ENCODE measurements at places on chromosomes 6 and 20.

DNA sequence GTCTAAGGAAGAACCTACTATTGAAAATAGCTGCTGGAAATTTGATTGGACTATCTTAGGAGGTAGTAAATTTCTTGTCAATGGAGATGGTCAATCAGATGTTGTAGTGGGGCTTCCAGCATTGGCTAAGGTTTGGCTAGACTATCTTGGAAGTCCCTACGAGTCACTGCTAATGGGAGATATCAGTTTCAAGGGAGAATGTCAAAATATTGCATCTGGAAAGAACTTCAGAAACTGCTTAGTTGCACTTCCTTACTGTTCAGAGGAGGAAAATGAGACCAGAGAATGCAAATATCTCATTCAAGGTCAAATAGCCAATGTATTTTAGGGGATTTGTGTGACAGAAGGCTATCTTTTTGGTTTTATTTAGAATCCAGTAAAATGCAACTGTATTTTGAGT lies 53.5 kb upstream of the CCN2 start:
- DNase-seq: no peak

DNA sequence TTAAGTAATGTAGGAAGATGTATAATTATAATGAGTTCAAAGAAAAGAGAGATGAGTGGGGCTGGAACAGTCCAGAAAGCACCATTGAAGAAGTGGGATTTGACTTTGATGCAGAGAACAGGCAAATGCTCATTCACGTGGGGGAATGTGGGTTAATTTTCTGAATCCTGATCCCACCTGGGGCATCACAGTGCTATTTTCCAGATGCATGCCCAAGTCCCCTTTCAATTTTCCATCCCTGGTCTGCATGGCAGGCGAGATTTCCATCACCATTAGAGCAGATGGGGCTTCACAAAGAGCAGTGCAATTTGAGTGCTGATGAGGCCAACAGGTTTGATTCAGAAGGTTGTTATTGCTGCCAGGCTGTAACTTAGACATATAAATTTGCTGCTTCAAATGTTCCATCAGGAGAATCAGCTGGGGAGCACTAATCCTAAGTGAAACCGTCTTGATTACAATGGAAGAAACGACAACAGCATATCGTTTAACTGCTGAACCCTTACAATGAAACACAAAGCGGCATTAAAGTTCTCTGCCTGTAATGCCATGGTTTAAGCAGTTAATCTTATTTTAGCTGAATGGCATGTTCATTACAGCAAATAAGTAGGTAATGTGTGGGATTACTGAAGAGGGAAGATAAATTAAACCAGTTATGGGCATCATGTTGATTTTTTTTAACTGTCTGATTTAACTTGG lies 45.2 kb downstream of the OSTM1 start:
- DNase-seq: no peak

DNA sequence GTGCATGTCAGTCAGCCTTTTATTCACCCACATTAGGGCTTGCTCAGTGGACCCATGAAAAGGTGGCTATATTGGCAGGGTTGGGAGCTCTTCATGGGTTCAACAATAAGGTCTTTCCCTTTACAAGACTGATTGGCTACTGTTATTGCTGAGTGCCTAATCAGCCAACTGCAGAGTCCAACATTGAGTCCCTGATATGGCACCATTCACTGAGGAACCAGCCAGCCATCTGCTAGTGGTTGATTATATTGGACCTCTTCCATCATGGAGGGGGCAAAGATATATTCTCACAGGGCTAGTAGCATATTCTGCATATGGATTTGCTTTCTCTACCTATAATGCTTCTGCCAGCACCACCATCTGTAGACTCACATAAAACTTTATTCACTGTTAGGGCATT lies 69.9 kb downstream of the CDKAL1 start:
- DNase-seq: no peak

DNA sequence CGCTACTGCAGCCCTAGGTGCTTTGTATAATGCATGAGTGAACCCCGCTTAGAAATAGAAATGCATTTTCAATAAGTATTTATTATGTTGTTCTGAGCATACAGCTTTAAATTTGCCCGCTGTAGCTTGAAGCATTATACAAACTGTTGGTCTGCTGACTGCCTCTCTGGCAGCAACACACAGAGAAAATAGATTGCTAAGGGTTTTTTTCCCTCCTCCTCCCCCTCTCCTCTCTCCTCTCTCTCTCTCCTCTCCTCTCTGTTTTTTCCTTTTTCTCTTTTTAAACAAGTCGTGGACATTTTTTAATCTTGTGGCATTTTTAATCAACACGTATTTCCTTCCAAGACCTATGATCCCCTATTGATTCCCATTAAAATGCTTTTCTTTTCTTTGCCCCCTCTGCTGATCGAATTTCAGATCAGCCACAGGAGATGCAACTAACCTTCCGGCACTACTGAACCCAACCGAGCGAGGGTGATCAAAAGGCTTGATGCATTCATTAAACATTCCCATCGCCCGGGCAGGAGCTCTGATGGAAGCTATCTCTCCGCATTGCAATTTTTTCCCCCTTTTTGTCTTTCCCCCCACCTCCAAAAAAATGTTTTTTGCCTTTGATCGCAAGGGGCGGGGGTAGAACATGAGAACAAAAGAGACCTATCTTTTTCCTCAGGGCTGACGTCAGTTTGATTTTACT lies 90.7 kb upstream of the ARID1B start:
- DNase-seq: no peak

GRCh38 chr6:22017272-22017671 lies 279.6 kb downstream of the PRL start:
- no peak for DNase-seq

DNA sequence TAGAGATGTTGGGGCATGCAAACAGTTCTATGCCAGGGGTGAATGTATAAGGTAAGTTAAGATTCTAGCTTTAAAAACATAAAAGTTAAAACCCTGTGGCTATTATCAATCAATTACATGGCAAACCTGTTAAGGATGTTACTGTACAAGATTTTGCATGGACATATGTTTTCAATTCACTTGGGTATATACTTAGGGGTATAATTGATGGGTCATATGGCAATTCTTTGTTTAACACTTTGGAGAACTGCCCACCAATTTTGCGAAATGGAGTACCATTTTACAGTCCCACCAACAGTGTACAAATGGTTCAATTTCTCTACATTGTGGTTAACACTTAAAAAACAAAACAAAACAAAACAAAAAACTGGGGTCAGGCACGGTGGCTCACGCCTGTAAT lies 9.4 kb upstream of the NCOA3 start:
- DNase-seq: no peak

All from stimulated activated CD4-positive, alpha-beta T cell treated with anti-CD3 and anti-CD28 coated beads, Interleukin-15, amount 100 ng/mL, for 48 hours (primary cell).